Fibroblast of lung (primary cell): ENCODE measurements at places on chromosomes 13 and 19.

DNA sequence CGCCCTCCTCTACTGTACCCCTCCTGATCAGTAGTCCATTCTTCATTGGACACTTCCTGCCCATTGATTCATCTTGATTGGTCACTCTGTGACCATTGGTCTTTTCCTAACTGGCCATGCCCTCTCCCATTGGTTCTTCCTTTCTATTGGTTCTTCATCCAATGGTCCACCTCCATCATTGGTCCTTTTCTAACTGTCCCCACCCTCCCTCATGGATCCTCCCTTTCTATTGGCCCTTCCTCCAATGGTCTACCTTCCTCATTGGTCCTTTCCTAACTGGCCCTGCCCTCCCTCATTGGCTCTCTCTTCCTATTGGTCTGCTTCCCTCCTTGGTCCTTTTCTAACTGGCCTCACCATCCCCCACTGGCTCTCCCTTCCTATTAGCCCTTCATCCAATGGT lies 7.1 kb downstream of the KLK6 start:
- H3K27me3 ChIP-seq, result no peaks in the 10 kb centered on the region
- no peak overlapping the region for H3K4me3 ChIP-seq
- no peaks in the 10 kb centered on the region for H3K4me1 ChIP-seq
- H3K27ac ChIP-seq, result no peak overlapping the region
- H3K36me3 ChIP-seq, result no peaks in the 10 kb centered on the region
- DNase-seq, result no peak

DNA sequence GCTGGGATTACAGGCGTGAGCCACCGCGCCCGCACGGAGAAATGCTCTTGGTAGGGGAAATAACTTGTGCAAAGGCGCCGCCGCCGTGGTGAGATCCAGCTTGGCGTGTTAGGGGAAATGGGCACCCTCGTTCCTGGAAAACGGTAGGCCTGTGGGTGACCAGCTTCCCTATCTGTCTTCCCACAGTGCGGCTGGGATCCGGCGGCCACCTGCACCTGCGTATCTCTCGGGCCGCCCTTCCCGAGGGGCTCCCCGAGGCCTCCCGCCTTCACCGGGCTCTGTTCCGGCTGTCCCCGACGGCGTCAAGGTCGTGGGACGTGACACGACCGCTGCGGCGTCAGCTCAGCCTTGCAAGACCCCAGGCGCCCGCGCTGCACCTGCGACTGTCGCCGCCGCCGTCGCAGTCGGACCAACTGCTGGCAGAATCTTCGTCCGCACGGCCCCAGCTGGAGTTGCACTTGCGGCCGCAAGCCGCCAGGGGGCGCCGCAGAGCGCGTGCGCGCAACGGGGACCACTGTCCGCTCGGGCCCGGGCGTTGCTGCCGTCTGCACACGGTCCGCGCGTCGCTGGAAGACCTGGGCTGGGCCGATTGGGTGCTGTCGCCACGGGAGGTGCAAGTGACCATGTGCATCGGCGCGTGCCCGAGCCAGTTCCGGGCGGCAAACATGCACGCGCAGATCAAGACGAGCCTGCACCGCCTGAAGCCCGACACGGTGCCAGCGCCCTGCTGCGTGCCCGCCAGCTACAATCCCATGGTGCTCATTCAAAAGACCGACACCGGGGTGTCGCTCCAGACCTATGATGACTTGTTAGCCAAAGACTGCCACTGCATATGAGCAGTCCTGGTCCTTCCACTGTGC lies 2.4 kb downstream of the GDF15 start:
- H3K4me3 ChIP-seq, result peak overlapping the region; percentile 59
- H3K36me3 ChIP-seq, result peaks cover 2% of the 10 kb centered on the region
- peaks cover 5% of the 10 kb centered on the region for H3K4me1 ChIP-seq
- peak; percentile 50 for DNase-seq
- H3K27me3 ChIP-seq, result peaks cover 2% of the 10 kb centered on the region
- no peak overlapping the region for H3K27ac ChIP-seq

DNA sequence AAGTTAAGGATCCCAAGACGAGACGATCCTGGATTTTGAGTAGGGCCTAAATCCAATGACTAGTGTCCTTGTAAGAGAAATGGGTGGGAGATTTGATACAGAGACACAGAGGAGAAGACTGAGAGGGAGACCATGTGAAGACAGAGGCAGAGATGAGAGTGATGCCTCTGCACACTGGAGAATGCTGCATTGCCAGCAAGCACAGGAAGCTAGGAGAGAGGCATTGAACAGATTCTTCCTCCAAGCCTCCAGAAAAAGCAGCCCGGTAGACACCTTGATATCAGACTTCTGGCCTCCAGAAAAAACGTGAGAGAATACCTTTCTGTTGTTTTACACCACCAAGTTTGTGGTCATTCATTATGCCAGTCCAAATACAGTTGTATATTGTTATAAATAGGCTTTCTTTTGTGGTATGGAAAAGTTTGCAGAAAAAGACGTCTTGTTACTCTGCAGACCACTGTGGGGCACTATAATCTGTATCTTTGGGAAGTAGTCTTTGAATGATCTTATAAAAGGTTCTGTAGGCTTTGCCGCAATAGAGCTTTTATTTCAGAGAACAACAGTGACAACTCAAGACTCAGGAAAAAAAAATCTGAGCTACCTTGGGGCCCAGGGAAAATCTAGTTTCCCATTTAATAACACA lies 17.9 kb upstream of the RFC3 start:
- DNase-seq, result peak; percentile 48
- no peaks in the 10 kb centered on the region for H3K4me1 ChIP-seq
- H3K27ac ChIP-seq, result no peak overlapping the region

- H3K4me1 ChIP-seq, result peaks cover 9% of the 10 kb centered on the region
- H3K4me3 ChIP-seq, result no peak overlapping the region
- H3K27ac ChIP-seq, result no peak overlapping the region
- no peaks in the 10 kb centered on the region for H3K36me3 ChIP-seq
- DNase-seq, result no peak
Observed at GRCh38 chr19:18100710-18101109, 3.1 kb downstream of the MAST3 start.

GRCh38 chr19:1082928-1083816 lies 12.0 kb downstream of the POLR2E start:
- no peak for DNase-seq
- H3K4me1 ChIP-seq, result no peaks in the 10 kb centered on the region
- no peaks in the 10 kb centered on the region for H3K27me3 ChIP-seq
- H3K36me3 ChIP-seq, result peaks cover 3% of the 10 kb centered on the region

DNA sequence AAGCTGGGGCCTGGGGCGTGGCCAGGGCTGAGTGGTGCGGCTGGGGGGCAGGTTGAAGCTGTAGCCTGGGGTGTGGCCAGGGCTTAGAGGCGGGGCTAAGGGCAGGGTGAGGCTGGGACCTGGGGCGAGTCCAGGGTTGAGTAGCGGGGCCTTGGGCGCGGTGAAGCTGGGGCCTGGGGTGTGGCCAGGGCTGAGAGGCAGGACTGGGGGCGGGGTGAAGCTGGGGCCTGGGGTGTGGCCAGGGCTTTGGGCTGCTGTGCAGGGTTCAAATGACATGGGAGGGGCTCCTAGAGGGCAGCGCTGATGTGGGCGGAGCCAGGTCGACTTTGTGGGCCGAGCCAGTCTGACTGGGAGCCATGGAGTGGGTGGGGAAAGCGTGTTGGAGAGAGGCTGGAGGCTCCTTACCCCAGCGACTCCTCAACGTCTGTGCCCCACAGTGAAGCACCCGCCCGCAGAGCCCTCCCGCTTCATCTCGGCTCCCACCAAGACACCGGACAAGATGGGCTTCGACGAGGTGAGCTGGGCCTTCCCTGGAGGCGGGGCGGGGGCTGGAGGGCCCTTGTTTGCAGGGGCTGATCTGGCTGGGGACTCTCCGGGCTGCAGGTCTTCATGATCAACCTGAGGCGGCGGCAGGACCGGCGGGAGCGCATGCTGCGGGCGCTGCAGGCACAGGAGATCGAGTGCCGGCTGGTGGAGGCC lies 21.5 kb downstream of the COLGALT1 start:
- H3K36me3 ChIP-seq, result peaks cover 33% of the 10 kb centered on the region
- peak; percentile 11 for DNase-seq
- H3K27me3 ChIP-seq, result no peaks in the 10 kb centered on the region
- no peaks in the 10 kb centered on the region for H3K4me1 ChIP-seq
- no peak overlapping the region for H3K27ac ChIP-seq
- H3K4me3 ChIP-seq, result no peak overlapping the region

DNA sequence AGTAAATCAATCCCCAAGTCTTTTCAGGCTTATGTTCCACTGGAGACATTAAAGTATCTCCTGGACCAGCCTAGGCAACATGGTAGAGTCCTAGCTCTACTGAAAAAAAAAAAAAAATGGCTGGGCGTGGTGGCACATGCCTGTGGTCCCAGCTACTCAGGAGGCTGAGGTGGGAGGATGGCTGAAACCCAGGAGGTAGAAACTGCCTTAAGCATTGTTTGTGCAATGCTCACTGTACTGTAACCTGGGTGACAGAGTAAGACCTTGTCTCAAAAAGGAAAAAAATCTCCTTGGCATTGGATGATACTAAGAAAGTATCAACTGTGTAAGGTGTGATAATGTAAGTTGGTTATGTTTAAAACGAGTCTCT lies 8.8 kb downstream of the KLK8 start:
- H3K36me3 ChIP-seq, result no peaks in the 10 kb centered on the region
- no peak for DNase-seq
- H3K4me1 ChIP-seq, result no peaks in the 10 kb centered on the region
- no peak overlapping the region for H3K27ac ChIP-seq
- no peaks in the 10 kb centered on the region for H3K27me3 ChIP-seq
